ENCODE measurements at places on chromosomes 7 and 10. TPM values are rescaled to one million over a fixed set of nuclear protein-coding genes. Genes with fewer than 3 reads are reported as not detected.

The BLNK gene
- total RNA-seq: not detected

The ZNF365 gene
- total RNA-seq: not detected

The LIPM gene
- total RNA-seq: not detected

The NUTM2E gene
- not detected for total RNA-seq

The C7orf33 gene
- not detected for total RNA-seq

The WEE2 gene
- total RNA-seq: 0.05 TPM

The IGF2BP3 gene
- total RNA-seq: 15.0 TPM

The ASAH2 gene
- 1.3 TPM for total RNA-seq

The GLI3 gene
- not detected for total RNA-seq
